AG04449 (cell line): ENCODE measurements at places on chromosomes 3 and 15.

- no peak for DNase-seq
Measured at GRCh38 chr15:96992817-96993216, 662.3 kb downstream of the NR2F2 start.

DNA sequence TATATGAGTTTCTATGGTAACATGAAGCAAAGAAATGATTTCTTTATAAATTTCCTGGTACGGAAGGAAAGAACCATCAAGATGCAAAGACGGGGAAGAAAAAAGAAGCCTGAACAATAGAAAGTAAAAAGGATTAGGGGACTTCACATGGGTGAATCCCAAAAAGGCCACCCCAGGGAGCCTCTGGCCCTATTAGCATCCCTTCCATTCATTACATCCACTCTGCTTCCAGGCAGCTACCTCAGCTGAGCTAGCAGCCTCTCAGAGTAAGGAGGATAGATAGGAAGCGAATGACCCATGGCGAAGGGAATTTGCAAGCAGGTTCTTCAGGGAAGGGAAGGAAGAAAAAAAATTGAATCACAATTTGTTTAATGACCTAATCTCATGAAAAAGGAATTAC lies 81.6 kb downstream of the GABRB3 start:
- DNase-seq, result no peak

DNA sequence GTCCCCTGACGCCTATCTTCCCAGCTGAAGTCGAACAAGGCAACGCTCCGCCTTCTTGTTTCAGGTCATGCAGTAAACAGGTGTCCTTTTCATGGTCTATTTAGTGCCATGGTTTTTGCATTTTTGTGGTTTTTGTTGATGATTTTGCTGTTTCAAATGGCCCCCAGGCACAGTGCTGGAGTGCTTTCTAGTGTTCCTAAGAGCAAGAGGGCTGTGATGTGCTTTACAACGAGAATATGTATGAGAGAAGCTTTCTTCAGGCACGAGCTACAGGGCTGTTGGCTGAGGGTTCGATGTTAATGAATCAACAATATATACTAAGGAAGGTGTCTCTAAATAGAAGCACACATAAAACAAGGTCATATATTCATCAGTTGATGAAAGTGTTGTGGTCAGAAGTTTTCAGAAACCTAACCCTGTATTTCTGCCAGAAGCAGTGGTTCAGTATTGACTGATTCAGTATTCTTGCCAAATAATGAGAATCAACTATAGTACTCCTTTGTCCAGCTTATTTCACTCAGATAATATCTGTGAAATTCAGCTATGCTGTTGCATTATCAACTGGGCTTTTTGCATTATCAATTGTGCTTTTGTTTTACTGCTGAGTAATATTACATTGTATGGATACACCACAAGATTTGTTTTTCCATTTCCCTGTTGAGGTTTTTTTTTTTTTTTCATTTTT lies 18.5 kb downstream of the LIMD1 start:
- DNase-seq, result no peak

- peak; percentile 58 for DNase-seq
Measured at GRCh38 chr15:79680720-79681119, 216.1 kb downstream of the MTHFS start.

GRCh38 chr15:42832576-42832975 lies 88.0 kb downstream of the TTBK2 start:
- DNase-seq, result peak; percentile 46

DNA sequence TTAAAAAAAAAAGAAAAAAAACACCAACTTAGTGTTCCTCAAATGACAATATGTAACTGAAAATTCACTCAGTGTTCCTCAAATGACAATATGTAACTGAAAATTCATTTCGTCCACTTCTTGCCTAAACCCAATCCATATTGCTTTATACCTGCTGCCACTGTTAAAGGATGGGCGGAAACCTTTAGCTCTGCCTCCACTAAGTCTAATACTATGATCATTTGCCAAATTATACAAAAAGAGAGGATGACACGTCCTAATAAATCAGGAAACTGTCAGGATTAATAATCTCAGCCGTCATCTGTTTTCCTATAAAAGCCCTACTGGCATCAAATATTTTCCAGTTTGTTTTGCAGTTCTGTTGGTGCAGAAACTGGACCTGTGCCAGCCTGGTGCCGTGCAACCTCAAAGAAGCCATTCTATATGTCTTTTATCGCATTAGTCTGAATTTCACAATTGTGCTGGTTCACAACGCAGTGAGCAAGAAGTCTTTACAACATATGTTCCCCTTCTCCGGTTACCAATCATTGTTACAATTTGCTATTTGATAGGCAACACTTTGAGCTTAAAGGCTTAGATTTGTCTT lies 160.4 kb upstream of the KCNH8 start:
- no peak for DNase-seq

DNA sequence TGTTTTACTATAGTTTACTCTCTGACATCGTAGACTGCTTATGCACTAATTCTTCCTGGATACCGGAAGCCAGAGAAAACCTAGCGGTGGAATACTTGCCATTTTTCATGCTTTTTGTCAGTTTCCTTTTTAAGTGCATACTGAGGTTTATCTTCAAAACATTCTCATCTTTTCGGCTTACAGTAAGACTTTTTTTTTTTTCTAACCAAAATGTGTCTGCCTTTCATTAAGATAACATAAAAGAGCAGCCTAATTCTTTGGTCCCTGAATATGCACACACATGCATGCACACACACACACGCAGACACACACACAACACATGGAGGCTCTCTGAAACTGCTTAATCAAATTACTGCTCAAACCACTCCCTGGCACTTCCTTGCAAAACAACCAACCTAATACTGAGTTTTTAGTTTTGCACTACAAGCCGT lies 1.3 kb downstream of the ZNF445 start:
- peak; percentile 23 for DNase-seq

DNA sequence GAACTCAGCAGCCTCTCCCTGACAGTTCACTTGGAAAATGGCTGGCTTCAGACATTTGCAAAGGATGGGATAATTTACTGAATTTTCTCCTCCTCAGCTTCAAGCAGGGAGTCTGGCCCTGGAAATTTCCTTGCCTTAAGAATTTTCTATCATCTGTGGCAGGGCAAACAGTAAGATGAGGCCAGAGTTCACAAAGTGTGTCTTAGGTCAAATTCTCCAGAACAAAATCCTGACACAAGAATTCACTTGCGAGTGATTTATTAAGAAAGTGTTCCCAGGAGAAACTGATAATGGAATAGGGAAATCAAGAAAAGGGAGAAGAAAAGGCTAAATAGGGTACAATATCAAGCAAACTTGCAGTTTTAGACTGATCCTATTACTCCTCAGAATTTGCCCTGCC lies 55.3 kb downstream of the SNTN start:
- no peak for DNase-seq

- DNase-seq, result peak; percentile 42
Measured at GRCh38 chr3:197083486-197083885, 53.9 kb upstream of the MELTF start.

GRCh38 chr3:48739617-48739954 lies 22.6 kb upstream of the IP6K2 start:
- DNase-seq, result no peak

DNA sequence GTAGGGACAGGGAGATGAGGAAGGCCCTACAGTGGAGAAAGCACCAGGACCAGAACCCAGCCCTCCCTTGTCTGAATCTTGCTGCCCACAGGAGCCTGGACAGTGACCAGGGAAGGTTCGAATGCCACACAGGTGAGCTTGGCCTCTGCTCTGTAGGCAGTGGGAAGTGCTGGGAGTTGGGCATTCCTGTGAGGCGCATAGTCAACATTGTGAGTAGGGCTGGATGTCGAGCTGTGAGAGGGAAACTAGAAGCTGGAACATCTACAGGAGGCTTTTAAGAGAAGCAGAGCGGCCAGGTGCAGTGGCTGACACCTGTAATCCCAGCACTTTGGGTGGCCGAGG lies 20.3 kb upstream of the ALAS1 start:
- DNase-seq, result no peak

DNA sequence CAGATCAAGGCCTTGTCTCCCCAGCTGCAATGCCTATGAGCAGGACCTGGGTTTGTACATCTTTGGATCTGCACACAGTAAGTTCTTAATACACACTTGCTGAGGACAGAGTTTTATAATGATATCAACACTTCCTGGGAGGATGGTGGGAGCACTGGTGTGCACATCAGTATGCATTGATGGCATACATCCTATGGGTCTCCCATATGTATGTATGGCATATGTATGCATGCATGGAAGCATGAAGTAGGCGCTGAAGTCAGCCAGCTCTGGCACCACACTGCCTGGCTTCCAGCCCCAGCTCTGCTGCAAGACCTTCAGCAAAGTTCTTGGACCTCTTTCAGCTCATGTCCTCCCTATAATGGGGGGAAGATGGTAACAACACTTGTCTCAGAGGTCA lies 68.2 kb downstream of the MYLK start:
- DNase-seq, result no peak

GRCh38 chr3:190048932-190049441 lies 71.7 kb downstream of the P3H2 start:
- no peak for DNase-seq

DNA sequence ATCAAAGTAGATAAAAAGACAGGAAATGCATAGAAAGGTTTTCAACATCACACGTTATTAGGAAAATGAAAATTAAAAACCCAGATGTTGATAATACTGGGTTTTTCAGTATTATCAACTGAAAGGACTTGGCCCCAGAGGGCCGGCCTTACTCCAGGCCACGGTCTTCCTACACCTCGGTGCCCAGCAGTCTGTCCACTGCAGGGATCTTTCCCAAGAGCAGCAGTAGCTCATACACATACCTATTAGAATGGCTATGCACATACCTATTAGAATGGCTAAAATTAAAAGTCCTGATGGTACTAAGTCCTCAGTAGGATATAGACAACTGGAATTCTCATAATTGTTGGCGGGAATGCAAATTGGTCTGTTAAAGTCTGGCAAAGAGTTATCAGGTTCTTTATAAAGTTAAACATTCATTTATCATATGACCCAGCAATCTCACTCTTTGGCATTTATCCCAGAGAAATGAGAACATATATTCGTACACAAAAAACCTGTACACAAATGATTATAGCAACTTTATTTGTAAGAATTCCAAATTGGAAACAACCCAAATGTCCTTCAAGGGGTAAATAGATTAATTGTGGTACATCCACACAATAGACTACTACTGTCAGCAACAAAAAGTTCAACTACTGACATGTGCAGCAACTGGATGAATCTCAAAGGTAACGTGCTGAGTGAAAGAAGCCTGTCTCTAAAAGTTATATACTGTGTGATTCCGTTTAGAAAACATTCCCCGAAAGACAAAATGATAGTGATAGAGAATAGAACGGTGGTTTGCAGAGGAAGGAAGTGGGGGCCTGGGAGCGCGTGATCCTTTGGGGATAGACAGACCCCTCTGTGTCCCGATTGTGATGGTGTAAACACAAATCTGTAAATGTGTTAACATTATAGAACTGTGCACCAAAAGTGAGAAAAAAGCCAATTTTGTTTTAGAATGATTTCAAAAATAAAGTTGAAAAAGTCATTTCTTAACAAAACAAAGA lies 62.3 kb downstream of the MCTP2 start:
- no peak for DNase-seq

- DNase-seq, result peak; percentile 59
Measured at GRCh38 chr3:25468866-25469319, 40.8 kb downstream of the RARB start.

- DNase-seq, result no peak
Measured at GRCh38 chr3:192889679-192890078, 28.0 kb downstream of the MB21D2 start.

- no peak for DNase-seq
Measured at GRCh38 chr3:179036626-179037300, 34.8 kb downstream of the ZMAT3 start.

DNA sequence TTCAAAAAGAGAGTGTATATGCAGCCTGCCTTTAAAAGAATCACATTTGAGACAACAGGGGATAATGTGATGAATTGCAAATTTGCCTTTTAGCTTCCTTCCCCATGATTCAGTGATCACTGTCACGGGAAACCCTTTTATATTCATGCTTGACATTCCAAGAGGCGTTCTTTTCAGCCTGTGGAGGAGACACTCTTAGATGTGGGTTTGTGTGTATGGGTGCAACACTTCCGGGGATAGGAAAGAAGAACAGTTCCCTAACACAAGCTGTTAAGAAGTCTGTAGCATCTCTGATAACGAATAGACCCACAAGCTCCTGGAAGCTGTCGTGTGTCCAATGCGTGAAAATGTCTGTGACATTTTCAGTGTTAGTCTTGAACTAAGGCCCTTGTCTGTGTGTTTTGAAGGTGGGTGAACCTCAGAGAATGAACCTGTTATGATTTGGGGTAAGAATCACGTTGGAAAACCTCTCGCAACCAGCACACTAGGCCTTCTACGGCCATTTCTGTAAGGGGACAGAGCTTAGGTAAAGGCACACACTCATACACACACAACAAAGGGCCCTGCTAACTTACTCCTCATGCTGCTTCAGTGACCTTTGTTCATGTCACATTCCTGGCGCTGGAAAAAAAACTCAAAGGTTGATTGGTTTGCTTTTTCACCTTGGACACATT lies 229.2 kb upstream of the ST8SIA2 start:
- peak; percentile 40 for DNase-seq

GRCh38 chr15:44501768-44502366 lies 35.1 kb upstream of the EIF3J start:
- peak; percentile 17 for DNase-seq

DNA sequence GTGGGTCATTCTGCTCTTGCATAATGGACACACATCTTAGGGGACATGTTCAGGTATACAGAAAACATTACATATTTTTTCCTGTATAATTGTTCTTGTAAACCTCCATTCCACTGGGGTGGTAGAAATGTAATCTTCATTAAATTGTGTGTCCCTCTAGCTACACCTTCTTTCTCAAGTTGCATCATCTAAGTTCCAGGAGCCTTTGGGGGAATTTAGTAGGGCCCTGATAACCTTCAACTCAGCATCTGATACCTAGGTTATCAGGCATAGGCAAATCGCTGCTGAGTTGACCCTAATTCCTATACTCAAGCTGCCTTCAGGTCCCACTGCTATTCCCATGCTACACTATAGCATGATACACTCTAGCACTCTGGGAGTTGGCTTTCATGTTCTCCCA lies 19.1 kb upstream of the CLASP2 start:
- DNase-seq, result no peak

DNA sequence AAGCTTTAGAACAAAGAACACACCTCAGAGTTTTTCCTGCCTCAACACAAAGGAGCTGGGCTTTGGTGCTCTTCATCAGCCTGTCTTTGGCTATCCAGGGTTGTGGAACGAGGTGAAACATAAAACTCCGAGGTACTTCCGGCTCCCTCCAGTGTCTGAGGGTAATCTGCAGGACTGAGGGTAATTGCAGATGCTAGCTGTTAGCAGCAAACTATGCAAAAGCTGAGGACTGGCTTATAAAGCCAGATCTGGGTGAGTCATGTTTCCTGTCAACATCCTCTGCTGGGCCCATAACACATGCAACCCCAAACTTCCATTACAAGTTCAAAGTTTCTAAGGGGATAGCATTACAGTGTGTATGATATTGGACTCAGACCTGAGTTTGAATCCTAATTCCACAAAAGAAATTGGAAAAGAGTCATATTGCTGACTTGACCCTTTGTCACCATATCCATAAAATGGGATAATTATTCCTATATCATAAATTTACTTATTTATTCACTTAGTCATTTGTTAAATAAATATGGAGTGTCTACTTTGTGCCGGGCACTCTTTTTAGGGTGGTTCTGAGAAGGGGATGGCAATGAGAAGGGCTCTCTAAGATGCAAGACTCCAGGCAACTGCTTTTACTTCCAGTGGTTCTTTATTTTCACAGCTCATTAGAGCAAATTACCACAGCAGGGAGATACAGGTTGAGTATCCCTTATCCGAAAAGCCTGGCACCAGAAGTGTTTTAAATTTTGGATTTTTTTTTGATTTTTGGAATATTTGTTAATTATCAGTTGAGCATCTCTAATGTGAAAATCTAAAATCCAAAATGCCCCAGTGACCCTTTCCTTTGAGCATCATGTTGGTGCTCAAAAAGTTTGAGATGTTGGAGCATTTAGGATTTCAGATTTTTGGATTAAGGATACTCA lies 9.5 kb upstream of the TRIM69 start:
- DNase-seq, result peak; percentile 76
